LHCN-M2 (cell line): ENCODE measurements at places on chromosomes 4 and X.

DNA sequence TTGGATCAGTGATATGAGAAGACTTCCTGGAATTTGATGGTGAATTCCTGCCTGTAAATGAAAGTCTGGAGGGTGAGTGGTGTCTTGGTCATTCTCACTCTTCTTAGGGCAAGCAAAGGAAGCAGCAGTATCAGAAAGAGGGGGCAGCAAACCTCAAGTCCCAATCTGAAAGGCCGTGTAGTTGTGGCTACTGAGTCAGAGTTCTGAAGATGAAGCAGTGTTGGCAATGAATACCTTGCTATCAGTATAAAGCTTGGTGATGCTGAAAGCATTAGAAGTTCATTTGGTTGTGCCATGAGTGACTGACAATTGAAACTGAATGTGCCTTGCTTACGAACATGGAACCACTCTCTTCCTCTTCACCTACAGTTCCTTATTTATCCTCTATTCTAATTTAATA, 35.0 kb upstream of the GLRA3 start:
- DNase-seq: no peak

GRCh38 chrX:23737413-23737812, 5.7 kb downstream of the ACOT9 start:
- peak; percentile 7 for DNase-seq

DNA sequence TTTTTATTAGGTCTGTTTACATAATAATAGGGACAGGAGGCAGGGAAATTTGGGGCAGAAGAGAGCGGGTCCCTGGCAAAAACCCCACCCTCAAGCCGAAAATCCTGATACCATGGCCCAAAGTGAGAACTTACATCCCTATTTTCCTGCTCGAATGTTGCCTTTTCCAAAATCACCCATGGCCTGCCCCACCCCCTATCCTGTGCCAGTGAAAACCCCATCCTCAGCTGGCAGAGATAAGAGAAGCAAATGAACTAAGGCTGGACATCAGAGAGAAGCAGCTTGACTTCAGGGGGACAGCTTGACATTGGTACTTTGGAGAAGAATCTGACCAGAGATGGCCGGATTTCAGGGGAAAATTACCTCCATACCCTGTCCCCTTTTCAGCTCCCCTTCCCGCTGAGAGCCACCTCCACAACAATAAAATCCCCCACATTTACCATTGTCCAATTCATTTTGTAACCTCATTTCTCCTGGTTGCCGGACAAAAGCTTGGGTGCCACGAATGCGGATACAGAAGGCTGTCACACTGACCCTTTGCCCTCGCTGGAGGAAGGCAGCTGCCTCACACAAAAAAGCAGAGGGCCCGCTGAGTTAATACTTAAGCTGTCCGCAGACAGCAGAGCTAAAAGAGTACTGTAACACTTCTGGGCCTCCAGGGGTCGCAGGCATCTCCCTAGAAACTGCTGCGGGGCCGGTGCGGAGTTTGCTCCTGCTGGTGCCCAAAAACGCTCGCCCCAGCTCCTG, 196.2 kb downstream of the SNCA start:
- peak; percentile 42 for DNase-seq

- no peak for DNase-seq
Measured at GRCh38 chr4:183808097-183808456, 97.0 kb upstream of the STOX2 start.

GRCh38 chrX:2969021-2969420, 37.3 kb upstream of the ARSH start:
- no peak for DNase-seq

- no peak for DNase-seq
Measured at GRCh38 chrX:54926978-54927377, 6.4 kb downstream of the TRO start.

GRCh38 chr4:26133840-26134239, 187.0 kb upstream of the RBPJ start:
- no peak for DNase-seq

GRCh38 chr4:122119739-122120138, 32.4 kb upstream of the BLTP1 start:
- no peak for DNase-seq

GRCh38 chr4:122830426-122831095, 3.9 kb downstream of the FGF2 start:
- DNase-seq: no peak

DNA sequence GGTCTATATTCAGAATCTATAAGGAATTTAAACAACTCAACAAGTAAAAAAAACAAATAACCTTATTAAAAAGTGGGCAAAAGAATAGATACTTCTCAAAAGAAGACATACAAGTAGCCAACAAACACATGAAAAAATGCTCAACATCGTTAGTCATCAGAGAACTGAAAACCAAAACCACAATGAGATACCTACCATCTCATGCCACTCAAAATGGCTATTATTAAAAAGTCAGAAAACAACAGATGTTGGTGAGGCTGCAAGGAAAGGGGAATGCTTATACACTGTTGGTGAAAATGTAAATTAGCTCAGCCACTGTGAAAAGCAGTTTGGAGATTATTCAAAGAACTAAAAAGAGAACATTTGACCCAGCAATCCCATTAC, 201.6 kb downstream of the QDPR start:
- DNase-seq: no peak

GRCh38 chr4:137703195-137703594, 170.9 kb upstream of the PCDH18 start:
- no peak for DNase-seq

- DNase-seq: no peak
Measured at GRCh38 chr4:6969826-6970800, 60.5 kb downstream of the TBC1D14 start.

- no peak for DNase-seq
Measured at GRCh38 chrX:84487365-84488353, 14.6 kb downstream of the HDX start.

- no peak for DNase-seq
Measured at GRCh38 chr4:112127048-112127637, 18.1 kb upstream of the FAM241A start.
